ENCODE measurements at places on chromosomes 2 and 18.

GRCh38 chr2:7593360-7593759 is 676.1 kb downstream of the RNF144A start:
- no peak for DNase-seq

DNA sequence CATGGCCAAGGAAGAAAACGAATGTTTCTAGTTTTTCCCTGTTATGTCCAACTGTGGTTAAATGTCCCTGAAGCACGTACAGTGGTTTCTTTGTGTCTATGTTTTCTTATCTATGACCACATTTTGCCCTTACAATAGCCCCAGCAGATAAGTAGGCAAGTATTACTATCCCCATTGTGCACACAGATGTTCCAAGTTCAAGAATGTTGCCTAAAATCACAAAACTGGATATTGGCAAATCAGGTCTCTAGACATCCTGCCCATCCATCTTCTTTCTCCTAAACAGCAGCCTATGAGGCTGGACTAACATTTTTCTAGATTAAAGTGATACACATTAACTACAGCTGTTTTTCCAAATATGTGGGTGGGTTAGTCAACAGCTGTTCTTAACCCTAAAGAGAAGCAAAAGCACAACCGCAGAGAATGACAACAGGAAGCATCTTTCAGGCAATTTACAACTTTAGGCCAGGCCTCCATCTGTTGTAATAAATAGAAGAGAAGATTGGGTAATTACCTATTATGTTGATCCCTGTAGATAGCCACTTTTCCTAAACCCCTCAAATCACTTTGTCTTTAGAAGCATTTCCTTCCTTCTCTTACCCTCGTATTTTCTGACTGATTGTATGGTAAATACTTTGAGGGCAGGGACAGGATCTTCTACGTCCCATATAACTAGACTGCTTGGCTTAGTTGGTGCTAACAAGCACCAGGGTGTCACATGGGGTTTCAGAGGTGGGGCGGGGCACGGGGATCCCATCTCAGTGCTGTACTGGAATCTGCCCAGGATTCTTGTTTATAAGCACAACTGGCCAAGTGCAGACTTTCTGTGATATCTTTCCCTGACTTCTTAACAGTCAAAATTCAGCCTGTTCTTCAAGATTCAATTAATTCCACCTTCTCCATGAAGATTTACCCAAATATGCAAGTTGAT is 132.1 kb upstream of the SETBP1 start:
- no peak for DNase-seq

- no peak for DNase-seq
Measured at GRCh38 chr18:23058746-23059415, 76.4 kb upstream of the CABLES1 start.

DNA sequence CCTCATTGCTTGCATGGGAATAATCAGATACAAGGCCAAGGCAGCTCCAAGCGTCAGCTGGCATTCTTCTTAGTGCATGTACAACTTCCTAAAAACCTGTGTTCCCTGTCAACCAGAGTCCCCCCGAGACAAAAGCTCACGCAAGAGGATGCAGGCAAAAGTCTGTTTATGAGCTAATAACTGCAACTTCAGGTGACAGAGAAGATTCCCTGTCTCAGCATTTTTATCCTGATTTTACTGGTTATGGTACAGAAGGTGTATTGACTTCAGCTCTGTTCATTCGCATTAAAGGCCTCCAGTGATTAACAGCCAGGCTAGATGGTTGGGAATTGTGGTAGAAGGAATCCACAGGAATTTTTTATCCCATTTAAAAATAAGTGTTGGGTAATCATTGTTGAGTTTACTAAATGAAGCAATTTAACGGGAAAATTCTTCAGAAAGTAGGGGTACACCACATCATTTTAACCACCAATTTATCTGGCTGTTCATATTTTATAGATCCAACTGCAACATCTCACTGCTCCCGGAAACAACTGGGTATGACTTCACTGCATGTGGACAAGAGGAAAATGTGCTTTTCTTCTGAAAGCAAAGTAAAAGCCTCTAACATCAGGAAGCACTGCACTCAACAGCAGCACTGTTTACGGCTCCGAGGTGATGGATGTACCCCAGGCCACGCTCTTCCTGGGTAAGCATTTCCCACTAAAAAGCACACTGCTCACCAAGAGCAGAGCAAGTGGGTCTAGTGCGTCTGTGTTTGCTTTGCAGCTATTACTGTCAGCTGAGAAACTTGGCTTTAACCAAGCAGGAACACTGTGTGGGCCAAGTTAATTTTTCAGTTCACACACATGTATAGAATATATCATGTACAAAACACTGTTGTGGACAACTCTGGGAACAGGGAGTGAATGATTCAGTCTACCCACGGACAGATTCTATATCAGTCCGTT is 31.9 kb downstream of the CCBE1 start:
- DNase-seq, result no peak
